Endothelial cell (in vitro differentiated cells): ENCODE measurements at places on chromosomes 2 and 18.

- DNase-seq: no peak
These were observed 1061.4 kb downstream of the TSN start for GRCh38 chr2:122816803-122817202.

GRCh38 chr2:111919365-111919764 is 21.0 kb downstream of the MERTK start:
- peak; percentile 12 for DNase-seq

DNA sequence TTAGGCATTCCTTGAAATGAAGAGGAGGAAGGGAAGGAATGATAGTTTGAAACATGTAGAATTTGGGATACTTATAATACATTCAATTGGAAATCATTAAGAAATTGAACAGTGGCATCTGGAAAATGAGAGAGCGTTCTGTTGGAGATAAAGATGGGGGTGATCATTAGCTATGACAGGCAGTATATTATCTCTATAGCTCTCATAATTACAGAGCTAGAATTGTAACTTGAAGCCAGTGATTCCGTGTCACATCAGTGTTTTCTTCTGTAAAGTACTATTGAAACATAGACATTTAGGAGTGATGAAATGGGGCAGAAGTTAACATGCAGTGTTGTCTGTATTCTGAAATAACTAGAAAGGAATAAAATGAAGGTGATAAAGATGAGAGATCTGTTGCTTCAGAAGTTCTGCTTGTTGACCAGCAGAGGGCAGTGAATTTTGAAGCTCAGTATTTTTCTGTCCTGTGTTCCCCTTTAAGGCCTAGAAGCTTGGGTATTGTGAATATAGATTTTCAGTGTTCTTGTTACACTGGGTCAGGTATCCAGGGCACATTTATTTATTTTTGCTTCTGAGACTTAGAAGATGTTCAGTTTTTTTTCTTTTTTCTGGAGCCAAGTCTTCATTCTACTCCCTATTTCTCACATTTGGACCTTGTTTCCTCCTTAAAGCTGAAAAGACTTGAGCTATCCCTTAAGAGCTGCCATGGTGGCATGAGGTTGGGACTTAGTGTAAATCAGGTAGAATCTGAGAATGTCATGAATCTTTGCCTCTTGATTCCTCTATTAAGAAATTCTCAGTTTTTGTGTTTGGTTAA is 157.4 kb downstream of the TAF4B start:
- peak; percentile 18 for DNase-seq

DNA sequence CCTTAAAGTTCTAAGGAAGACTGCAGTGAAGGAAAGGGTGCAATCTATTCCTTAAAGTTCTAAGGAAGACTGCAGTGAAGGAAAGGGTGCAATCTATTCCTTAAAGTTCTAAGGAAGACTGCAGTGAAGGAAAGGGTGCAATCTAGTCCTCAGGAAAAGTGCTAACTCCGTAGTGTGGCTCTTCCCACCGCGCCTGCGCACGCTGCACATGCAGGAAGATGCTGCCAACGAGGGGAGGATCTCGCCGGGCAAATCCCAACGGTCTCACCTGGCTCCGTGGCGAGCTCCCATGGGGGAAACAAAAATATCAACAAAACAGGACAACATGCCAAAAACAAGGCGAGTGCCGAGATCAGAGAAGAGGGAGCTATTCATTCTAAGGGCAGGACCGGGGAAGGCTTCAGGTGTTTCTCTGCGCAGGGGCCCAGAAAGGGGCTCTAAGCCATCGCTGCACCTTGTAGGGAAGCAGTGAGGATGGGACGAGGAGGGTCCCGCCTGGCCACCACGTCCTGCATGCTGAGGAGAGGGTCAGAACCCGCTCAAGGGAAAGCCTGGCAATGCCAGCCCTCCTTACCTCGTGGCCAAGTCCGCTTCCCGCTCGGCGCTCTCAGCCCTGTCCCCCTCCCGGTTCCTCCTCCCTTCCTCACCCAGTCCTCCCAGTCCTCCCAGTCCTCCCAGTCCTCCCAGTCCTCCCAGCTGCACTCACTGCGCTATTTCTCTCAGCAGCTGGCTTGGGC is 24.5 kb downstream of the TIMM21 start:
- no peak for DNase-seq

GRCh38 chr2:212941361-212941760 is 210.1 kb downstream of the IKZF2 start:
- DNase-seq: no peak

DNA sequence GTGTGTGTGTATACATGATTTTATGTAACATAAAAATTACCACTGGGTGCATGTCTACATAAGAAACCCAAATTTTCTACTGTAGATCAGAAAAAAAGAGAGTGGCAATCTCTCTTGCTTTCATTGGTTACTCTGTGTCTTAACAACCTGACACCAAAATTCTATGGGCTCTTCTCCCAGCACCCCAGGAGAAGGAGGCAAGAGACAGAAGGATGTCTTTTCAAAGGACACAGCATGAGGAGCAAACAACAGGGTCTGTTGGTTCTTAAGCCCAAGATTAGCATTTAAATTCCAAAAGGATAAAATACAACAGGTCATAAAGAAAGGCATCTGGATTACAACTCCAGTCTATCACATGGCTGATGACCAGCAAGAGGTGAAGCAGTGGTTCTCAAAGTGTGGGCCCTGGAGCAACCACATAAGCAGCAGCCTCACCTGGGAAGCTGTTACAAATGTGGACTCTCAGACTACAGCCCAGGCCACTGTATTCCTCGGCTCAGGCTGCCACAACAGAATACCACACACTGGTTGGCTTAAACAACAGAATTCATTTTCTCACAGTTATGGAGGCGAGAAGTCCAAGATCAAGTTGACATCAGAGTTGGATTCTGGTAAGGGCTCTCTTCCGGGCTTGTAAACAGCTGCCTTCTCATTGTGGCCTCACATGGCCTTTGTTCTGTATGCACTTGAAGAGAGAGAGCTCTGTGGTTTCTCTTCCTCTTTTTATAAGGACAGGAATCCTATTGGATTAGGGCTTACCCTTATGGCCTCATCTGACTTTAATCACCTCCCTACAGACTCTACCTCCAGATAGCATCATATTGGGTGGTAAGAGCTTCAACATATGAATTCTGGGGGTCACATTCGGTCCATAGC is 79.8 kb upstream of the RNF152 start:
- no peak for DNase-seq

DNA sequence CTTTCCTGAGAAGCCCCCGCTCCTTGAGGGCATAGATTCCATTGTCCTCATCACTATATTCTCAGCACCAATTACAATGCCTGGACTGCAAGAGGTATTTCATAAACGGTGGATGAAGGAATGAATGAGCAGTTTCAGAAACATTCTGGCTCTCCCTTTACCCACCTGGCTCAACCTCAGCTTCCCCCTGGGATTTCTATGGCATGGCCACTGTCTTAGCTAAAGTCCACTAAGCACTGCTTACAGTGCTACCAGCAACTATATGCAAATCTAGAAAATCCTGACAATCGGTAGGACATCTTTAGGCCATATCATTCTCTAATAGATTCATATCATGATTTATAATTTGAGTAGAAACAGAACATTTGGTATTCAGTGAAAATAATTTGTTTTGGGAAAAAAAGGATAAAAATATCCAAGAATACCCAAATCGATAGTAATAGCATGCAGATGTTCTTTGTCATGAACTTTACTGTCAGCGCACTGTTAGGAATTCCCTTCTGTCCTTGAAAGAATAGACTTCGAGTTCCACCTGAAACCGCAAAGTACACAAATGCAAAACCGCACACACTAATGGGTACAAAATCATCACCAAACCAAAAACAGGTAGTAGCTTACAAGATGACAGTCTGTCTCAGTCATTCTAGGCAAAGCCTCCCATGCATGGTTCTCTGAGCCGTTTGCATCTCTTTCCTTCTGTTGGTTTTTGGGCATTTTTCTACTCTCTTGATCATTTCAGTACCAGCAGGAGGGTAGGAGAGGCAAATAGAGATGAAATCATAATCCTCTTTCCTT is 303.6 kb upstream of the ID2 start:
- no peak for DNase-seq

DNA sequence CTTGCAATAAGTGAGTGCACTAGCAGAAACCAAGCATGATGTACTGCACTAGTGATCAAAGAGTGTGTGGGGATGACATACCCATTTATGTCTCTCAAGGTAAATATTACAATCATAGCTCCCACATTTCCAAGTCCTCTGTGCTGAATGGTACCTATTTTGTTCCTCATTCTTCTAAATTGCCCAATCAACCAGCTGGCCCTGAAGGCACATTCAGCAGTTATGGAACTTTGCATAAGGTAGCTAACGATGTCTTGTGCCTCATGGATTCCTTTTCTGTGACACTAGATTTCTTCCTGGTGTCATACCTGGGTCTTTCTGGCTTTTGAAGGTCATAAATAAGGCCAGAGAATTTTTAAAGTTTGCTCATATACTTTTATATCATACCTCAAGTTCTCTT is 963.0 kb downstream of the SLC4A3 start:
- no peak for DNase-seq

DNA sequence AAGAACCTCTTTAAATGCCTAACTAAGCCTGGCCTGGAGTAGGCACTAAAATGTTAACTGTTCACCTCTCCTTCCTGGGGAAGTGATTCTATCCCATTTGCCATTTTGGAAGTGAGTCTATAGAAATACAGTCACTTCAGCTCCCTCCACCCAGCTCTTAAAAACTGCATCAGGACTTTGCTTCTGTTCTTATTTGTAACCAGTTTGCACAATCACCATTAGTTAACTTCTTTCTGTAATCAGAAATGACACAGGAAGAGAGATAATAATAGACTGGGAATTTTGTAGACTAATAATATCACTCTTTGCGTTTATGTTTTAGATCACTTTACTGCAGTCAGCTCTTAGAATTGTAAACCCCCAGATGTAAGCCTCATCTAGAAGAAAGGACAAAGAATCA is 16.0 kb upstream of the MARCO start:
- DNase-seq: no peak

- no peak for DNase-seq
These were observed 153.1 kb downstream of the FMNL2 start for GRCh38 chr2:152488075-152488474.

- no peak for DNase-seq
These were observed 54.6 kb downstream of the BAZ2B start for GRCh38 chr2:159561786-159562185.

GRCh38 chr2:136067459-136067858 is 50.5 kb downstream of the CXCR4 start:
- no peak for DNase-seq

DNA sequence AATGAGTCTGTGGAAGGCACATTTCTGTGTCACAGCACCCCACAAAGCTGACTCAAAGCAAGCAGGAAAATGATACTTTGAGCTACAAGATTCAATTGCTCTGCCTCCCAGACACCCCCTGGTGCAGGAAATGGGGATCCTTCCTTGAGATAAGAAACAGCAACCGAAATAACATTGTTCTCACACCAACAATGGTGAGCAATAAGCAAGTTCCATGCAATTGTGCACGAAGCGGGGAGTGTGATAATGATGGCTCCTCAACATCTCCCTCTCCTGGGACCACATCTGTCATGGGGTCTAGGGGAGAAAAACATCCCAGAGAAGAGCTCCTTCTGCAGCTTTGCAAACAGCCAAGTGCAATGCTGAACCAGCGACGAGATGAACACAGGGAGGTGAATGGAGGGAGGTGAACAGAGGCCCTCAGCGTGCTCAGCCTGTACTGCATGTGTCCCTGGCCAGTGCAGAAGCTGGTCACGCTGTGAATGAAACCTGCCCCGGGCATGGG is 67.7 kb downstream of the PDCL3 start:
- DNase-seq: no peak

DNA sequence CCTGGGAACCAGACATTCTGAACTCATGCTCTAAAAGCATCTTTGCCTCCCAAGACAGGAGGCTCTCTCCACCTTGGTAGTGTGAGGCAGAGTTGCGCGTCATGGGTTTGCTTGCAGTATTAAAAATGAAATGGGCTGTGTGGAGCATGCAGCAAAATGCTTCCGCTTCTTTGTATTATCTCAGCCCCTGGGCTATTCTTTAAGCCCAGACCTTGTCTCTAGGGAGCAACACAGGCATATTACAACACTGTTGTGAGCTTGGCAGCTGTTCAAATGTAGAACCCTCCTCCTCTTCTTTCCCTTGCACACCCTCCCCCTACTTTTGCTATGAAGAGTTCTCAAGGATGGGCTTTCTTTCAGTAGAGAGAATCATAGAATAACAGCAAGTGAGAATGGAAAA is 185.1 kb upstream of the LHCGR start:
- DNase-seq: no peak
